ENCODE measurements at places on chromosomes 16 and 17.

DNA sequence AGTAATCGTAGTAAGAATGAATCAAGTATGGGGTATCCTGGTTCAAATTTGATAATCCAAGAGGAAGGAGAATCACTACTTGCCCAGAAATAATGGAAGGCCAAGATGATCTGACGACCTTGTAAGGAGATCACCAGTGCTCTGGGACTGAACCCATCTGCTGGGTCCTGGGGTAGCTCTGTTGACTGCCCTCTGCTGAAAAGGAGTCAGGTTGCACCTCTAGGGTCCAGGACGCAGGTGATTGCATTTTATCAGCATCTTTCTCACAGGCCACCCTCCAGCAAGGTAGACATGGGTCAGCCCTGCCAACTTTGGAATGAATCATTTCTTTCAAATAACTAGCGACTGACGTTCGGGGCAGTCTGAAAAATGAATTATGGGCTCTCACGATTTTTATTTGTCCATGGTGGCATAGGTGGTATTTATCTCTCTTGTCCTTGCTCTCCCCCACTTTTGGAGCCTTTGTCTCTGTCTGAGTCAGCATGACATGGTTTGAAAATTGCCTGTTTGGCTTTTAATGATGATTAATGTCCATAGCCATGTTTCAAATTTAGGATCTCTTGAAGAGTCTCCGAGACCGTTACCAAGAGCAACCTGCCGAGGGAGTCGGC lies 163.7 kb downstream of the MSI2 start:
- DNase-seq: no peak

DNA sequence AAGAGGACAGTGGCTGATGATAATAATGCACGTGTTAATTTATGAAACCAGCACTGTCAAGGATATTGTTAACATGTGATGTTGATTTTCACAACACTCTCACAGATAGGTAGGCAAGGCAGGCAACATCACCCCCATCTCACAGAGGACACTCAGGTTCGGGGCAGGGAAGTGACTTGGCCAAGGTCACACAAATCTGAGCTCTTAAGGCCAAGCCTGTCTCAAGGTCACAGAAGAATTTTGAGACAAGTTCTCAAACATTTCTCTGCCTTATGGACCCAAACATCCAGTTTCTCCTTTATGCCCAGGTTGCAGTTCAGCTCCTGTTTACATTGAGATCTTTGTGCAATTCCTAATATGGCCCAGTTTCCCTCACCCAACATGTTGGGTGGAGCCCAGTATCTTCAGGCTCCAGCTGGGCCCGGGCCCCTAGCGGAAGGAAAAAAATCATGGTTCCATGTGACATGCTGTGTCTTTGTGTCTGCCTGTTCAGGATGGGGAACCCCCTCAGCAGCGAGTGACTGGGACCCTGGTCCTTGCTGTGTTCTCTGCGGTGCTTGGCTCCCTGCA lies 1.3 kb downstream of the SLC2A4 start:
- no peak for DNase-seq

GRCh38 chr16:70703041-70703834 lies 17.4 kb upstream of the MTSS2 start:
- DNase-seq: no peak

- DNase-seq: no peak
Measured at GRCh38 chr16:57985204-57986181, 14.6 kb upstream of the CNGB1 start.

- DNase-seq: peak; percentile 97
Measured at GRCh38 chr17:81393684-81394376, 1.4 kb upstream of the BAHCC1 start.

DNA sequence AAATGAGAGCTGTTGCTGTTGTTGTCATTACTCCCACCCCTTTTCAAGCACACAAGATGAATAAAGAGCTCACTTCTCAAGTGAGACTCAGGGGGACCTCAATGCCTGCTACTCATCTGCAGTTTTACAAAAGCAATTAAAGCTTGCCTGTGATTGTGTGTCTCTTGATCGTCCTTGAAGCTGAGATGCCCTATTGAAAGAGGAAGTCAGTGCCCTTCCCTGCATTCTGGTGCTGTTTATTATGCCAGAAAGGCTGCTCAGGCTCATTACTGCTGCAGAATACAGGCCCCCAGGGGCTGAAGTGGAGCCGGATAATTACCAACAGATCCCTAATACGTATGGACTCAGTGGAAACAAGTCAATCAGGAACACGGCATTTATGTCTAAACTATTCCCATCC lies 147.2 kb downstream of the HS3ST2 start:
- no peak for DNase-seq

GRCh38 chr17:45646288-45646988 lies 137.7 kb upstream of the CRHR1 start:
- DNase-seq: no peak

DNA sequence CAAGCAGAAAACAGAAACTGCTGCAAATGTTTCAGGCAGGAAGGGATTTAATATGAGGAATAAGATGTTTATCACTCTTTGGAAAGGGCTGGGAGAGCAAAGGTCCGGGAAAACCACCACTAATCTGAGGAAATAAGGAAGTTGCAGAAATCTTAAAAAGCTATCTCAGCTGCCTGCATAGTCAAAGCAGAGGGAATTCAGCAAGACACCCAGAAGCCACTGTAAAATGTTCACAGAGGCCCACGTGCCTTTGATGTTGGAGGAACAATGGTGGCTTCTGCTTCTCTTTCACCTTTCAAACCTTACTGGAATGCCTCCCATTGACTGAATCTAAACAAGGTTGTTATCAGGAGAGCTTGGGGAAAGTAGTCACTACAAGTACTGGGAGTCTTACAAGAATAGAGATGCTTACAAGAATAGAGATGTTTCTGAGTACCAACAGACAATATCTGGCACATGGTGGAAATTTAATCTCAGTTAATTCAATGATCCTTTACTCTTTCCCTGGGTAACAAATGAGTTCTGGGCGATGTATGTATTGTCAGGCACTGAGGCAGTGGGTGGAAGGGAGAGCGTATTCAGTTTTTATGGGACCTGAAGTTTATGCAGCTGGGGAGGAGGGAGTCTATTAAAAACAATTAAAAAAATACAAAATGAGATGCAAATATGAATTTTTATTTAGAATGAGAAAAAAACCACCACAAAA lies 56.1 kb upstream of the MED13 start:
- DNase-seq: no peak

DNA sequence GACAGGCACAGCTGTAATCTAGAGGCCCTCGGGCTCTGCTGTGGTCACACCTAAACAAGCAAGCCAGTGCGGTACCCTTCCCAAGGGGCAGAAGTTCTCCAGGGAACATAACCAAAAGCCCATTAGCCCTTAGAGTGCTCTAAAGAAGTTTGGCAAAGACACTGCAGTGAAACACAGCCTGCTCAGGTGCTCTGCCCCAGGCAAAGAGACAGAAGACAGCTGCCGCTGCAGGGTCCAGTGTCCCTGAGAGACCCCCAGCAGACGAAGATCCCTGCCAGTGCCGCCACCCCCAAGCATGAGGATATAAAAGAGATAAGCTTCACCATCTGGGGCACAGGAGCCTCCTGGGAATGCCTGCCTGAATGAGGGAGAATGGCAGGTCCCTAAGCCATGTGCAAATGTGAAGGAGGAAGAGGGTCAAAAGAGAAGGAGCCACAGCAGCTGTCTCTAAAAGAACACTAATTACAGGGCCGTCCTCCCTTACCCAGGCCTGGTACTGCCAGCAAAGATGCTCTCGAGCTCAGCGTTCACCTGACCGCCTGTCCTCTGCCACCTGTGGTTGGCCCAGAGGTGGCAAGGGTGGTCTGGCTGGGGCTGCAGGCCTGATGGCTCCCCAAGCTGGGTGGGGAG lies 29.7 kb downstream of the CUEDC1 start:
- no peak for DNase-seq

DNA sequence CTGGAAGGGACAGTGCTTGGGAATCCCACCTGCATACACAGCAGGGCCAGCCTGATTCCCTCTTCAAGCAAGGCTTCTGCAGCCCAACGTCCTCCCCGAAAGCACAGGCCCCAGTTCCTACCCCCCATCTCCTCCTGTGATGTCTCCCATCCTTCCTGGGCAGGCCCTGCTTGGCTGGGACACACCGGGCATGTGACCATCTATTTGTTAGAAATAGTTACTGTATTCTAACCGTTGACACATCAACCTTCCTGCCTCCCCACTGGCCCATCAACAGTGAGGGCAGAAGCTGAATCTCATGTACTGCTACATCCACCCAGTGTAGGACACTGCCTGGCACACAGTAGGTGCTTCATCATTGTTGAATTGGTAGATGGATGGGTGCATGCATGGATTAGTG lies 10.7 kb downstream of the PRR29 start:
- no peak for DNase-seq

DNA sequence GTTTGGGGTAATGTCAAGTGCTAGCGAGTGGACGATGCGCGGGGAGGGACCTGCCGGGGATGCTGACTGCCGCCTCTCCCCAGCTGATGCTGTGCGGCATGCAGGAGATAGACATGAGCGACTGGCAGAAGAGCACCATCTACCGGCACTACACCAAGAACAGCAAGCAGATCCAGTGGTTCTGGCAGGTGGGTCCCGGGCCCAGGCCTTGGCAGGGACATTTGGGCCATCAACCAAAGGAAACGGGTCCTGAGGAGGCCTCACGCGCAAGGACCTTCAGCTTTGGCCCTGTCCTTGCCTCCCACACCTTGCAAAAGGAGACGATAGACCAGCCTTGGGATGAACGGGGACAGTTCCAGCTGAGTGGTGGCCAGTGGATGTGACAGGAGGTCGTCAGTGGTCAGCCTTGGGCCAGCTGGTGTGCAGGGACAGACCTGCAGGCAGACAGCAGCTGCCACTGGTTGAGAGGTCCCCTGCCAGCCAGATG lies 13.6 kb upstream of the CLEC18A start:
- DNase-seq: no peak

GRCh38 chr16:66196770-66197169 lies 169.7 kb upstream of the CDH5 start:
- no peak for DNase-seq

All from SW 1271 (cell line).